ENCODE measurements at places on chromosomes 12 and 14.

DNA sequence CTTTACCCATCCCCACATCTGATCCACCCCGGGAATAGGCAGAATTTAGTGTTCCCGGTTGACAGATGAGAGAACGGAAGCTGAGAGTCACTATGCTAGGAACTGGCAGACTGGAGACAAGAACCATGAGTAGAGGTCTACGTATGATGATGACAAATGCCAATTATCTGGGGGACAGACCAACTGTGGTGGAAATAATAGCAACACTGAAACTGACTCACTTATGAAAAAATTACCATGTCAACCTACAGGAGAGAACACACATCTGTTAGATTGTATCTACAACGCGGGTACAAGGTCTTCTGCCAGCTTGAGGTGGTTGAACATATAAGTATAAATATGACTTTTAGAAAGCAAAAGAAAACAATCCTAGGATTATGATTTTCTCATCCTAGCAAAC lies 15.4 kb upstream of the SELPLG start:
- DNase-seq = no peak

GRCh38 chr12:111193977-111194702 lies 174.8 kb downstream of the PHETA1 start:
- no peak for DNase-seq

DNA sequence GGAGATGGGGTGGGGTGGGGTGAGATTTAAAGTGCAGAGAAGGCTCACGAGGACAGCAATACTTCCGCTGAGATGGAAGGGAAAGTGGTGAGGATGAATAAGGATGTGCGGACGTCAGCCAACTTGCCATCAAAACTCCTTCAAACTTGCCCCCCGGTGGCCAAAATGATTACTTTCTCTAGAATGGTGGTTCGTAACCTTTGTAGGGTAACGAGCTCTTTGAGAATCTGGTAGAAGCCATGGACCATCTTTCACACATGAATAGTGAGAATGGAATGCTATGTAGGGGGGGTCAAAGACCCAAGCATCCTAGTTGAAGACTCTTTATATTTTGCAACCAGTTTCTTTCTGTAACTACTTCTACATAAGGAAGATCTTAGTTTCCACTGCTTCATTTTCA lies 245.9 kb upstream of the DDHD1 start:
- DNase-seq = no peak

GRCh38 chr12:24415934-24416333 lies 466.5 kb upstream of the SOX5 start:
- DNase-seq = no peak

DNA sequence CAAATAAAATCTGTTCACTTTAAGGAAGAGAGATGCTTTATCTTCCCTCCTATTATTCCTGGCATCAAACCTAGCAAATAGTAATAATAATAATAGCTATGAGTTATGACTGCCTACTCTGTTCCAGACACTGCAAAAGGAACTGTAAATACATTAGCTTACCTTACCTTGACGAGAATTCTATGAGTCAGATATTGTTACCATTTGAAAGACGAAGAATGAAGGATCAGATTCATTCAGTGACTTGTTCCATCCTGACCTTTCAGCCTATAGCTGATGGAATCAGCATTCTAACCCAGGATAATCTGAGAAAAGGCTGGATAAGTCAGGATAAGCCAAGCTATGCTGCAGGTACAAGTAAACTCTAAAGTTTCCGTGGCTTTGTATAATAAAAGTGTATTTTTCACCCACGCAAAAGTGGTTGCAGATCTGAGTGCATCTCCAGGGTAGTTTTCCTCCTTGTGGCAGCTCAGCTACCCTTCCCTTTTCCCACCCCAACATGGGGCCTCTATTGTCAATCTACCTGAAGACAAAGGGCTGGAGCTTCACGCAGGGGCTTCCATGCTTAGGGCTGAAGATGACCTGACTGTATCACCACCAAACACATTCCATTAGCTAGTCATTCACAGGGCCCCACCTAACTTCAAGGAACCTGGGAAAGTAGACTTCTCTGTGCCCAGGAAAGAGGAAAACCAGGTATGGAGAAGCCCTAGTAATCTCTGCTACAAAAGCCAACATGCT lies 57.2 kb upstream of the CCND2 start:
- no peak for DNase-seq

DNA sequence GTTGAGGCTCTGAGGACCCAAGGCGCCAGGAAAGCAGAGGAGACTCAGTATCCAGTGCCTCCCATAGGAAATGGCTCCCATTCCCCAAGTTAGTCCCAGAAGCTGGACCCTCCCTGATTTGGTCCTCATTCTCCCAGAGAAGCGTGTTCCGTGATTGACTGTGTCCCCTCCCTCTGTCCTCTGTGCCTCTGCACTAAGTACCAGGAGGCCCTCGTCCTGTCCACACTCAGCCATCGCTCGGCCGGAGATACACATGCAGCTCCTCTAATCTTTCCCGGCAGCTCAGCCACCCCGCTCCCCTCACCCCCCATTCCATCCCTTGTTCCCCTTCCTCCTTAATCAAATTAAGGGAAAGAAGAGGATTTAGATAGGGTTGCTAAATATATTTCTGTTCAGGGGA lies 28.3 kb upstream of the ATP2A2 start:
- no peak for DNase-seq

DNA sequence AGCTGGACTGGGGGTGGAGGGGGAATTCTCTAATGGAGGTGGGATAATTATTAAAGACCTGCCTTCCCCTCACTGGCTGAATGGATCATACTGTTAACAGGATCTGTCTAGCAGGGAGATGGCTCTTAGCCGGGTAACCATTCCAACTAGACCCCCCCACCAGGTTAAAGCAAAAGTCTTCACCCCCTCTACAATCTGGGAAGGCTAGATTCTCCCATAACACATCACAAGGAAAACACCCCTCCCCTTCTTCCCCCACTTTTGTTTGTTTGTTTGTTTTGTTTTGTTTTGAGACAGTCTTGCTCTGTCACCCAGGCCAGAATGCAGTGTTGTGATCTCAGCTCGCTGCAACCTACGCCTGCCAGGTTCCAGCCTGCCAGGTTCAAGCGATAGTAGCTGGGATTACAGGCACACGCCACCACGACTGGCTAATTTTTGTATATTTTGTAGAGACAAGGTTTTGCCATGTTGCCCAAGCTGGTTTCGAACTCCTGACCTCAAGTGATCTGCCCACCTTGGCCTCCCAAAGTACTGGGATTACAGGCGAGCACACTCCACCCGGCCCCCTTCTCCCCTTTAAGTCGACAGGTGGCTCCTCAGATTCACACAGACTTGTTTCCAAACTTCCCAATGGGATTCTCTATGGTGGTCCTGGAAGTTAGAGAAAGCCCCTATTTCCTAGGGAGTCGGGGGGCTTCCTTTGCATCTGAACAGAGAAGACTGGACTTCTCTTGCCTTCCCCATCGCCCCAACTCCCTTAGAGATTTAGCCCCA lies 3.5 kb upstream of the BAZ2A start:
- DNase-seq = no peak

- peak; percentile 13 for DNase-seq
Measured at GRCh38 chr12:76346798-76347420, 1.3 kb downstream of the BBS10 start.

- DNase-seq = no peak
Measured at GRCh38 chr14:94601884-94602391, 10.3 kb upstream of the SERPINA3 start.

DNA sequence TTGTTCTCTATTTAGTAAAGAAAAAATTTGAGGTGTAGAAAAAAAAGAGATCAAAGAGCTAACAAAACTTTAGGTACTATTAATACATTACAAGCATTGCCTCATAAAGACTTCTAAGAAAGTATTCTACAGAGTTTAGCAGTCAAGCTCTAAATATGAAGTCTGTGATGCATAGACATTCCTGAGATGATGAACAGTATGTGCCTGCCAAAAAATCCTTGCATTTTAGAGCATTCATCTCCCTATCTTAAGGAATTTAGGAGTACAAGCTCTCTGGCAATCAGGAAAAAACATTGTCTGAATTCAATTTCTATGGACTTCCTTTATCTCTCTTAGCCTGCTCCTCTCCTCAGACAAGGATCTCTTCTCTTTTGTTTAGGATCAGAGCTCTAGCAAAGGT lies 202.6 kb upstream of the LRFN5 start:
- DNase-seq = no peak

DNA sequence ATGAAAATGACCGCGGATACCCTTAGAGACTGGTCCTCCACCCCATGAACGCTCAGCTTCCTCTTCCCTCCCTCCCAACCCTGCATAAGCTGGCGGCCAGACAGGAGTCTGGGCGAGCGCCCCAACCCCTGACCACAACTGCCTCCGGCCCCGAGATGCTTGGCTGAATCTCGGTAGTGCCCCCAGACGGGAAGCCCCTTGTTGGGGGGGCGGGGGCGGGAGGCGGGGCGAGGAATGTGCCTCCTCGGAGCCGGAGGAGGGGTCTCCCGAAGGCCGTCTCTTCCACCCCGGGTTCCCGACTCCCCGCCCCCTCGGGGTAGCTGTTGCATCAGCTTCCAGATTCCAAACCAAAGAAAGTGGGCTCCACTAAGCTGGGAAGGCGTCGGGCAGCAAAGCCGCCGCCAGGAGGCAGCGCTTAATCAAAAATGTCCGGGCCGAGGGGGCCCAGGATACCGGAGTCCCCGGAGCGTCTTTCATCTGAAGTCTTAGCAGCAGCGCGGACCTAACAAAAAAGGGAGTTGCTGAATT lies 7.1 kb upstream of the MRPL52 start:
- DNase-seq = peak; percentile 60

GRCh38 chr12:5872745-5873144 lies 72.3 kb downstream of the ANO2 start:
- DNase-seq = no peak

GRCh38 chr14:104557766-104558165 lies 21.8 kb upstream of the C14orf180 start:
- no peak for DNase-seq

- no peak for DNase-seq
Measured at GRCh38 chr12:22856178-22856577, 231.2 kb downstream of the ETNK1 start.

DNA sequence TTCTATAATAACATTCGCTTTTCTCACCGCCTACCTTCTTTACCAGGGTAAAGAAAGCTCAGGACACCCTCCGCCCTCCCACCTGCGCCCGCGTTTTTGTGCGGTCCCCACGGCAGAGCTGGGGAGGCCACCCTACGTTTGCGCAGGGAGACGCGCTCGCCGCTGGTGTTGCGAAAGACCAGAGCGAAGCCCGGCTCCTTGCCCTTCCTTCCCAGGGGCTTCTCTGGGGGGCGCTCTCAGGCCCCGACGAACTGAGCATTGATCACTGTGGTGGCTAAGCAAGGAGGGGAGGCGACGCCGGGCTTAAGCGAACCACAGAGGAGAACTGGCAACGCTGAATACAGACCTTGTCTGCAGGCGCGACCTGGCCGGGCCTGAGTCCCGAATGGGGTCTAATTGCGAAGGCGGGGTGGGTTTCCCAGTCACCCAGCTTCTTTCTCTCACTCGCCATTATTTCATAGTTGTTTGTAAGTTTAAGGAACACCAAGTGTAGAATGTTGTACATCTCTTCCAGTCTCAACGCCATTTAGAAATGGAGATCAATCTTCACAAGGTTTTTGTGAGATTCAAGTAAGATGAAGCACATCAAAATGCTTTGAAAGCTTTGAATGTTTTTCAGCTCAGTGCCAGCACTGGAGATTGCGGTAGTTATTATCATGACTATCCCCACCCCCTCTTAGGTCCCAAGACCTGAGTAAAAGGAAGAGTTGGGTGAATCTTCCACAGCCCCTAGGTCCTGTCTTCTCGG lies 1.7 kb upstream of the NKX2-1 start:
- DNase-seq = no peak

DNA sequence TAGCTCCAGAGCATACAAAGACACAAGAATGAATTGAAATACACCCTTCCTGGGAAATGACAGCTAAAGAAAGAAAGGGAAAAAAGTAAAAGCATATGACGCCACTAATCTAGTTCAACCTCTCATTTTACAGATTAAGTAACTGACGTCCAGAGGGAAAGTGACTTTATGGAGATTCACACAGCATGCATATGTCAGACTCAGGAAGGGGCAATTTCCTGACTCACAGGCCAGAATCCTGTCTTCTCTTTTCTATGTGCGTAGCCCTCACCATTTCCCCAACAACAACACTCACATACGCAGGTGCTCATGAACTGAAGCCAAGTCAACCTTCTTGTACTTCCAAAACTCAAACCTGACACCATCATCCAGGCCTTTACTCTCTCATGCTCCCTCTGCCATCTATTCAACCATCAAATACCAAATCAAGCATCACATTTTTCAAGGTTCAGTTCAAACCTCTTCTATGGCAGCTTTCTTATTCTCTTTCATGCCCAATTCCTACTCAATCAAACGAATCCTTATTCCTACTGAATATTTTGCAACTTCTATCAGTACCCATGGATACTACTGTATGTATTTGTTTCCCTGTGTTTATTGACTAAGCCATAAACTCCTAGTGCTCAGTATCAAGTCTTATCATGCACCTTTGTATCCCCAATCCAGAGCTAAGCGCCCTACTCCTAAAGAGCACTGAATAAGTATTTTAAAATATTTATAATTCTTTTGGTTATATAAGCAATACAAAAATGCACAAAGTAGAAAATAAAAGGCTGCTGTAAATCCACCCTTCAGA lies 52.8 kb downstream of the STXBP6 start:
- no peak for DNase-seq

GRCh38 chr14:75322746-75323145 lies 44.1 kb downstream of the FOS start:
- no peak for DNase-seq

DNA sequence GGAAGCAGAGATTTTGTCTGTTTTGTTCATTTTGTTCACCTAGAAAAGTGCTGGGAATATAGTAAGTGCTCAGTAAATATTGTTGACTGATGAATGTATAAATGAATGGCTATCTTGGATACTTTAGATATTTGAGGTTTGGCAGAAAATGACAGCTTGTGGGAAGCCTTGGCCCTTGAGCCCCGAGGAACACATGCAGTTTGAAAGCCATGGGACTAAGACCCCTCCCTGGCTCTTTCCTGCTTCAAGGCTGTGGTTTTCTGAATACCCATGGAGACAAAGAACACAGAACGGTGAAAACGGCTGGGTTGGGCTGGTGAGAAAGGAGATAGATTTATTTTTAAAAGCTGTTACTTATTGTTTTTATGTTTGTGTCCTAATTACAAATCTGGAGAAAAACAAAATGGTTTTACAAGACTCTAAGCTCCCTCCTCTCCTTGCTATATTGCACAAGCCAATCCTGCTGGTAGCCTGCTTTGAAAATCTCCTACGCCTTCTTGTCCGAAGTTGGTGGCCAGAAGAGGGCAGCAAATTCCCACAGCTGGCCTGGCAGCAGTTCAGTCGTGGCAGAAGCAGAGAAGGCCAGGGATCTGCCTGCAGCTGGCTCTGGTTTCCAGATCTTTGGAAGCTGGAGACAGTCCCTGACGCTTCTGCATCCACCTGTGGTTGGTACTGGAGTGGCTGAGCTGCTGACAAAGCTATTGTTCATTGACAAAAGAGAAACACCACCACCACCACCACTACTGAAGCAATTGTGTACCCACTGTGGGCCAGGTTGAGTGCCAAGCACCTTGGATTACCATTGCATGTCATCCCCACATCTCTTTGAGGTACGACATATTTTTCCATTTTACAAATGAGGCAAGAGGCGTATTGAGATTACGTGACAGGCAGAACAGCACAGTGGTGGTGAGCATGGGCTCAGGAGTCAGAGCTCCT lies 5.2 kb upstream of the KRT85 start:
- peak; percentile 50 for DNase-seq

All from stimulated activated CD4-positive, alpha-beta T cell treated with anti-CD3 and anti-CD28 coated beads, Interleukin-15, amount 100 ng/mL, for 48 hours (primary cell).